Activated naive CD8-positive, alpha-beta T cell treated with anti-CD3 and anti-CD28 coated beads, Interleukin-2, amount 50 U/mL, for 24 hours (primary cell): ENCODE measurements at places on chromosomes 16 and 17.

DNA sequence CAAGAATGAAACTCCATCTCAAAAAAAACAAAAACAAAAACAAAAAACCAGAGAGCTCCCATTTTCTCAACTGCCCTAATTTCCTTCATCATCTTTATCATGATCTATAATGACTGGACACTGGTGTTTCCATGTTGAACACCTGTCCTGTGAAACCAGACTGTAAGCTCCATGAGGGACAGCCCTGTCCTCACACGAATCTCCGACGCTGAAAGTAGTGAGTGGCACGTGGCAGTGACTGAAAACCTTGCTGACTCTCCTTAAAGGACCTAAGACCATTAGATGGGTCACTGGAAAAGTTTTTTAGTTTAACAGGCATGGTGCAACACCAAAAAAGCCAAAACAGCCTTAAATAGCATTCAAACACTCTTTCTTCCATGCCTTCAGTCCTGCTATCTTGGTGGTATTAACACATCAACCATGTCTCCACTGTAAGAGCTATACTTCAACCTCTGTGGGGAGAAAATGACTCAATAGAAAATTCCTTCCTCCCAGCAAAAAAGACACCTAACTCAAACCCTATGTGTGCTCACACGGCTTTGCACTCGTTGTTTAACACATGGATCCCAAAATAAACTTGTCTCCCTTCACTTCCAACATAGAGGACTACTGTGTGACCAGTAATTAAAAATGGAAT is 8.3 kb downstream of the AXIN2 start:
- no peak for DNase-seq
- H3K27me3 ChIP-seq = no peaks in the 10 kb centered on the region
- H3K36me3 ChIP-seq = peaks cover 13% of the 10 kb centered on the region
- peak overlapping the region; percentile 79 for H3K27ac ChIP-seq
- H3K4me1 ChIP-seq = peaks cover 32% of the 10 kb centered on the region

DNA sequence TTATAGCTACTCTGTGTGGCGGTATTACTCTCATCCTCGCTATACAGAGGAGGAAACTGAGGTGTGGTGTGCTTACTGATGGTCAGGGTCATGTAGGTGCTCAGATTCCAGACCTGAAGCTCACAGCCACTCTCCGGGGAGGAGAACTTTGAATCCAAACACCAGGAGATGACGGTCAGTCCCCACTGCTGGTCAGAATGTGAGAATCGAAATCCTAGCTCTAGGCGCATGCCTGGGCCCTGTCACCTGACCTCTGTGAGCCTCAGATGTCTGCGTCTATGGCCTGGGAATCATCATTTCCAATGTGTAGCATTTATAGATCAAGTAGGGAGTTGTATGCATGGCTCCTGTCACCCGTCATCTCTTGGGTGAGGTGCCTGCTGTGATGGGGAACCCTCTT is 317.4 kb downstream of the SNX29 start:
- H3K4me1 ChIP-seq = peaks cover 10% of the 10 kb centered on the region
- H3K27ac ChIP-seq = no peak overlapping the region
- no peak overlapping the region for H3K4me3 ChIP-seq
- peaks cover 27% of the 10 kb centered on the region for H3K36me3 ChIP-seq

DNA sequence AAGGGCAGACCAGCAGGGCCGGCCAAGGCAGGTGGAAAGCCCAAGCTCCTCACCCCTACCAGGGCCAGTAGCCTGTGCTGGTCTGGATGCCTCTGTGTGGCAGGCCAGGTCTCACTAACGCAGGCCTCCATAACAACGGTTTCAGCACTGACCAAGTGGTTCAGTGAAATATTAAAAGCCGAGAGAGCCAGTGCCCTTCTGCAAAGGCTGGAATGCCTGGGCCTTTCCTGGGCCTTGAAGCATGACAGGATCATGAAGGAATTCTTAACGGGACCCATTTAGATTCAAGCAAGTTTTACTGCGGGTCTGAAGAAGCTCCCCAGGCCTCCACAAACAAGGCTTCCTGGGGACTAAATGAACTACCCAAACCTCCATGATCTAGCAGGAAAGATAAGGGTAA is 16.3 kb downstream of the ADAD2 start:
- no peak overlapping the region for H3K4me3 ChIP-seq
- H3K27ac ChIP-seq = no peak overlapping the region
- no peaks in the 10 kb centered on the region for H3K4me1 ChIP-seq
- no peak for DNase-seq

DNA sequence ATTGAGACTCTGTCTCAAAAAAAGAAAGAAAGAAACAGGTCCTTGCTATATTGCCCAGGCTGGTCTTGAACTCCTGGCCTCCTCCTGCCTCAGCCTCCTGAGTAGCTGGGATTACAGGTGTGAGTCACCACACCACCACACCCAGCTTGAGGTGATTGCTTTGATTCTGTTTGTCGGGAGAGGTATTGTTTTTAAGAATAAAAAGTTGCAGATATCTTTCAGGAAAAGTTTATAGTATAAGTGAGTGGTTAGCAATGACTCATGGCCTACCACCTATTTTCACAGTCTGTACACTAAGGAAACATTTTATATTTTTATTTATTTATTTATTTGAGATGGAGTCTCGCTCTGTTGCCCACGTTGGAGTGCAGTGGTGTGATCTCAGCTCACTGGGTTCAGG is 45.0 kb downstream of the RHOT1 start:
- no peaks in the 10 kb centered on the region for H3K4me1 ChIP-seq
- H3K27ac ChIP-seq = no peak overlapping the region
- no peaks in the 10 kb centered on the region for H3K27me3 ChIP-seq
- peaks cover 11% of the 10 kb centered on the region for H3K36me3 ChIP-seq
- DNase-seq = no peak
- H3K4me3 ChIP-seq = no peak overlapping the region
